Liver (tissue), 10 donors: ENCODE measurements at places on chromosomes 13 and 19. TPM values are rescaled to one million over a fixed set of nuclear protein-coding genes. Genes with fewer than 3 reads are reported as not detected.

The SPART gene
- polyA plus RNA-seq: 7.2 TPM

The PRX gene
- 0.47 TPM for polyA plus RNA-seq

The FBXO17 gene
- 25.6 TPM for polyA plus RNA-seq

The APLP1 gene
- 0.51 TPM for polyA plus RNA-seq

The SYNGR4 gene
- polyA plus RNA-seq: 0.09 TPM

The ADAMTS10 gene
- polyA plus RNA-seq: 1.2 TPM
